Activated T-helper 2 cell treated with anti-CD3 and anti-CD28 coated beads, Interferon-gamma antibody, Interleukin-2, Interleukin-4, amounts not matched to agents 10 μg/mL and 5 μg/mL and 100 μg/mL, durations not matched to agents 14 hours and 24 hours and 36 hours (primary cell): ENCODE measurements at places on chromosomes 7 and 10. TPM values are rescaled to one million over a fixed set of nuclear protein-coding genes. Genes with fewer than 3 reads are reported as not detected.

- DNase-seq = no peak
Observed at GRCh38 chr10:92801978-92802872, 46.1 kb upstream of the EXOC6 start.

- DNase-seq = no peak
Observed at GRCh38 chr10:66586073-66586472, 339.8 kb upstream of the LRRTM3 start.

DNA sequence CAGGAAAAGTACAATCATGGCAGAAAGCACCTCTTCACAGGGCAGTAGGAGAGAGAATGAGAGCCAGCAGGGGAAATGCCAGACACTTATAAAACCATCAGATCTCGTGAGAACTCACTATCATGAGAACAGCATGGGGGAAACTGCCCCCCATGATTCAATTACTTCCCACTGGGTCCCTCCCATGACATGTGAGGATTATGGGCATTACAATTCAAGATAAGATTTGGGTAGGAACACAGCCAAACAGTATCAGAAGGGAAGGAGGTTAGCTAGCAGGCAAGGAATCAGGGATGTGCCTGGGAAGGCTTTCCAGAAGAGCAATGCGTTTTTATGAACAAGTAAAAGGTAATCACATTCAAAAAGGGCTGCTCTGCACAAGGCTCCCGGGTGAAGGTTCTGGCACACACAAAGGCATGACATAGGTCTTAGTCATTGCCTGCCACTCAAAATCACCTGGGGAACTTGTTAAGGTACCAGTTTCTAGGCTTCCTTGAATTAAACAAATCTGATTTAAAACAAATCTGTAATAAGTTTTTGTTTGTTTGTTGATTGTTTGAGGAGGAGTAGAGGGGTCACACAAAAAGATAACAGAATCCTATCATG is 40.9 kb downstream of the BMPER start:
- DNase-seq = no peak

DNA sequence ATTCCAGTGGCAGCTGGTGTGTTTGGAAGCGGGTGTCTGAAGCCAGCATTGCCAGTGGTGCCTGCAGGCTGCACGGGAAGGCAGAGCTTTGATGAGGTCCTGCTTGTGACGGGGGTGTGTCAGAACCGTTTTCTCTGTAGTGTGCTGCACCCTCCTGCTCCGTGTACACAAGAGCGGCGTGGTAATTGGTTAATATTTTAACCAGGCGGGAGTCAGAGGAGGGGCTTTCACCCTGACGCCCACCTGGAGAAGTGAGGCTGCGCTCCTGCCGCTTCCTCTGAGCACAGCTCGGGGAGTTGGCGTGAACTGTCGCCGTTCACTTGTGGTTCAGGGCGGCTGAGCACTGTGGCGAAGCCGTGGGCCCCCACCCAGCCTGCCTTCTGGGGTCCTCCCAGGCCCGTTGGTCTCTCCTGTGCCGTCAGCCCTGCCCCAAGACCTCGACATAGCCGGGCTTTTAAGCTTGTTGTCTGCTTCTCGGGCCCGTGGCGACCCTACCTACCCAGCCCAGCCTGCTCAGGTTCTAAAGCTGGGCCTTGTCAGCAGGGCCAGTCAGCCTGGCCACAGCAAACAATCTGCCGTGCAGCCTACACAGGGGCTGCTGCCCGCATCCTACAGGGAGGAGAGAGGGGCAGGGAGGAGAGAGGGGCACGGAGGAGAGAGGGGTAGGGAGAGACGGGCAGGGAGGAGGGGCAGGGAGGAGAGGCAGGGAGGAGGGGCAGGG is 11.6 kb downstream of the NKX6-2 start:
- DNase-seq = no peak

LRRN3 gene
- total RNA-seq = 28.0 and 29.4 TPM in 2 replicates

TBXAS1 gene
- total RNA-seq = 1.7 and 2.0 TPM in 2 replicates
